GM23338 (cell line): ENCODE measurements at places on chromosomes 3 and 15. TPM values are rescaled to one million over a fixed set of nuclear protein-coding genes. Genes with fewer than 3 reads are reported as not detected.

The PATL2 gene
- 0.35 TPM in 1 of 2 replicates, not detected in the other for total RNA-seq

The CIB2 gene
- 62.6 and 64.4 TPM in 2 replicates for total RNA-seq

GRCh38 chr3:169161011-169161410 lies 502.5 kb downstream of the MECOM start:
- DNase-seq: no peak

DNA sequence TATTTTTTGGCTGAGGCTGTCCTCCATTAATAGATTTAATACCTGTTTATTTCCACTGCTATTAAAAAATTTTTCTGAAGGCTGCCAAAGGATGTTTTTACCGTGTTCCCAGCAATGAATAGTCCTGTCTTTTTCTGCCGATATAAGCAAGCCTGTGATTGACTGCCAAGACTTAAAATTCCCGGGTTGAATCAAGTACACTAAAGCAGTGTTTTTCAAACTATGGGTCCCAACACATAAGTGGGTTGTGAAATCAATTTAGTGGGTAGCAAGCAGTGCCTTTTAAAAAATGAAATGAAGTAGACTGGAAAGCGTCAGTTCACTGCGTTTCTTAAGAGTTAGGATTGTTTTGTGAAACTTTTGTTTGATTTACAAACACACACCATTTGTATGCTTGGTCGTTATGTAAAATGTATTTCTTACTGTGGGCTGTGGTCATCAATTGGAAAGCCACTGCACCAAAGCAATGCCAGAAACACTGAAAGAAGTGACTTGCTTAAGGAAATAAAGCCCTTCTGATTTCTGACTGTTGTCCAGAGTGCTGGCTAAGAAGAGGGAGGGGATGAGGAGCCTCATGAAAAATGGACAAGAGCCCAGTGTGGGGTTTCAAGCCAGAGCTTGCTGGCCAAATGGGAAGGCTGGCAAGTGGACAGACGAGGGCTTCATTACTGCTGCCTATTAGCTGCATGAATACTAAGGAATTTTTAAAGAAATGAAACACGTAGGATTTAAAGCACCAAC lies 206.0 kb downstream of the THRB start:
- DNase-seq: no peak

GRCh38 chr3:105367063-105367405 lies 325 bp downstream of the ALCAM start:
- peak; percentile 23 for DNase-seq

- peak; percentile 25 for DNase-seq
Observed at GRCh38 chr3:171838218-171838720, 4.9 kb upstream of the TMEM212 start.

DNA sequence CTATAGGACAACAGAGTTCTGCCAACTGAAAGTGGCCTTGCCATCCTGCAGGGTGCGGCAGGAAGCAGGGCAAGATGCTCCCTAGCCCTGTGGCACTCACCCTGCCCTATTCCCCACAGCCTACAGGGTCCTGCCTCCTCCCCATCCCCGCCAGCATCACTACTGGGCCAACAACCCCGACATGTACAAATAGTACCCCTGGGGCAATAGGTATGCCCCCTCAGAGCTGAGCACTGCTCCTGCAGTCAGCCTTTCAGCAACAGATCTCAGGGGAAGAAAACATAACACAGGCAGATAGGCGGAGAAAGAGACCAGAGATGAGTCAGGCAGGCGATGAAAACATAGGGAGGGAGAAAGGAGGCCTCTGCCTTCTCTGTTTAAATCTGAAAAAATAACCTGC lies 74.7 kb downstream of the XXYLT1 start:
- DNase-seq: no peak

DNA sequence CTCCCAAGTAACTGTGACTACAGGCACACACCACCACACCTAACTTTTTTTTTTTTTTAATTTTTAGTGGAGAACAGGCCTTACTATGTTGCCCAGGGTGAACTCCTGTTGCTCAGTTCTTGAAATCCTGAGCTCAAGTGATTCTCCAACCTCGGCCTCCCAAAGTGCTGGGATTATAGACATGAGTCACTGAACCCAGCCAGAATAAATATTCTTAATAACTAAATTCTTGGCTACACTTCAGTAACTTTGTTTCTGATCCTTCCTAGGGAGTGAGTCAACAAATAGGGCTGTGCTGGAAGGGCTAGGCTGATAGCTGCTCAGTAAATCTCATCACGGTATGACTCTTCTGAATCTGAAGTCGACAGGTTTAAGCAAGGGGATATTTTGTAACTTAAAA lies 56.6 kb downstream of the P3H2 start:
- DNase-seq: no peak

GRCh38 chr3:145727476-145727875 lies 433.5 kb downstream of the PLOD2 start:
- DNase-seq: no peak

- DNase-seq: peak; percentile 39
Observed at GRCh38 chr3:179147514-179147872, 664 bp upstream of the PIK3CA start.
